ENCODE measurements at places on chromosomes 12 and 14. TPM values are rescaled to one million over a fixed set of nuclear protein-coding genes. Genes with fewer than 3 reads are reported as not detected.

The IFT81 gene
- total RNA-seq, result 7.3 TPM

GRCh38 chr14:96861568-96862310 lies 64.6 kb downstream of the VRK1 start:
- DNase-seq, result no peak

DNA sequence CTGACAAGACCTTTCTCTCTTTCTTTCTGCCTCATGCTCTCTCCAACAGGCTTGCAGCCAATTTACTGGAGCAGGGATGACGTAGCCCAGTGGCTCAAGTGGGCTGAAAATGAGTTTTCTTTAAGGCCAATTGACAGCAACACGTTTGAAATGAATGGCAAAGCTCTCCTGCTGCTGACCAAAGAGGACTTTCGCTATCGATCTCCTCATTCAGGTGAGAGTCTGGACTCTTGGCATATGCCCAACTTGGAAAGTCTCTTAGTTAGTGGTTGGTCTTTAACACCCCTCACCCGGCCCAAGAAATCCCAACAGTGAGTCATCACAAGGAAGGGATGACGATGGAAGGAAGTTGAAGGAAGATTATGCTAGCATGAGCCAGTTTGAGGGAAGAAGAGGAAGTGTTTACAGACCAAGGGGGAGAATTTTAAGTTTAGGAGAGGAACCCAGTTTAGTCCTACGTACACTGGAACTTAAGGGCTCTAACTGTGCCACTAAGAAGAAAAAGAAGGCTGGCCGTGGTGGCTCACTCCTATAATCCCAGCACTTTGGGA lies 189.7 kb downstream of the ETV6 start:
- DNase-seq, result no peak

GRCh38 chr12:122021193-122021821 lies 377 bp upstream of the BCL7A start:
- DNase-seq, result no peak

DNA sequence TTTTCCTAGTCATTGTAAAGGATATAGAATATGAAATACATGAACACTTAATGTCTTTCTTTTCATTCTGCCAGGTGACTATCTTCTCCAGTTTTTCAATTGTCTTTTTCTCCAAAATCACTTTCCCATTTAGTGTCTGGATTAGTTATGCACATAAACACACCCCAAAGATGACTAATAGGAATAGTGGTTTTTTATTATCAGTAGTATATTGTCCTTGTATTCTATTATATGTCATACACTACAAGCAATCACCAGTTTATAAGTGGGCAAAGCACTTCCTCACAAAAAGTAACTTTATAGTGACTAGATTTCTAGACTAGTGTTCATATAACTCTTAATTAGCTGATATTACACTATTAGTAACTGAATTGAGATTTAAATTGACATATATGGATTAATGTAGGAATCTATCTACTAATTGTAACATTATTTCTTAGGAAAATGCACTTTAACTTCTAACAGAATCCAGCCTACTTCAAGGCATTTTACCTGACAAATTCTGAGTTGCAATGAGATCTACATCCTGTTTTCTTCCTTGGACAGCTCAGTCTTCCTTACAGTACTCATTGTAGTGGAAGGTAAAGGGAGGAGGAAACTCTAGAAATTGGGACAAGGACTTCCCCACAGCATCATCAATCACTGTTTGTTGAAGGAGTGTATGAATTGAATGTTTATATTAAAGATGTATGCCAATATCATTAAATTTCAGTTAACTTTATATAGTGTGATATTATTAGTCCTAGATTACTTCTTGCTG lies 186.1 kb upstream of the GARIN2 start:
- no peak for DNase-seq

DNA sequence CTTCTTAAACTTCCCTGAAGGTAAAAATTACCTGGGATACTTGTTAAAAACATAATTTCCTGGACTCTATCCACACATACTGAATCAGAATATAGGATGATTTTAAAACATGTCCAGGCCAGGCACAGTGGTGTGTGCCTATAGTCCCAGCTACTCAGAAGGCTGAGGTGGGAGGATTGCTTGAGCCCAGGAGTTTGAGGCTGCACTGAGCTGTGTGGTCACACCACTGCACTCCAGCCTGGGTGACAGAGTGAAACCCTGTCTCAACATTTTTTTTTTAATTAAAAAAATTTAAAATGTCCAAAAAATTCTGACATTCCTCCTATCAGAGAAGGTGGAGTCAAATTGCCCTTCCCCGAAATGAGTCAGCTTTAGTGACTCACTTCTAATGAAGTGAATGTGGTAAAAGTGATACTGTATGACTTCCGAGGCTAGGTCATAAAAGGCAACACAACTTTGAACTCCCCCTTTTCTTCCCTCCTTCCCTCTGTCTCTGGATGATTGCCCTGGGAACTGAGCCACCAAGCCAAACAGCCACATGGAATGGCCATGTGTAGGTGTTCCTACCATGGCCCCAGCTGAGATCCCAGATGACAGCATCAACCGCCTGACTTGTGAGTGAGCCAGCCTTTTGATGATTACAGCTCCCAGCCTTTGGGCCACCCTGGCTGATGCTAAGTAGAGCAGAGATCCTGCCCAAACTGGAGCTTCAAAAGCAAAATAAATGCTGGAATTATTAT lies 36.3 kb downstream of the LIMA1 start:
- DNase-seq, result peak; percentile 80

GRCh38 chr12:131673888-131674257 lies 37.0 kb upstream of the SFSWAP start:
- DNase-seq, result no peak

DNA sequence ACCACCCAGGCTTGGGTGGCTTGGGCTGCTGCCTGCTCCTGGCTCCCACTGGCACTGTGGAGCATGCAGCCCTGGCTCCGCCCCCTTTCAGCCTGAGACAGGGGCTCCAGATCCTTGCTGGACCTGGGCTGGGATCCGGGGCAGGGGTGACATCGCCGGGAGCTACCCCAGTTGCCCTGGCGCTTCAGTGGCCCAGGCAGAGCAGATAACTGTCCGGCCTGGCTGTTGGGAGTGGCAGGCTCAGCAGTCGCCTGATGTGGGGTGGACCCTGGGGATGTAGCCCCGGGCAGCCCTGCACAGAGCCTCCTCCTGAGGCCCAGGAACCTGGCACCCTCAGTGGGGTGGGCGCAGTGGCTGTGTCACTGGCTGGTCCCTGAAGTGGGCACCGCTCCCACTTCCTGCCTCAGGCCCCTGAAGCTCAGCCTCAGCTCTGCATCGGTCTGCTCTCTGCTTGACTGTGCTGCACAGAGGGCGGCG lies 57.9 kb downstream of the FUT8 start:
- DNase-seq, result peak; percentile 48

DNA sequence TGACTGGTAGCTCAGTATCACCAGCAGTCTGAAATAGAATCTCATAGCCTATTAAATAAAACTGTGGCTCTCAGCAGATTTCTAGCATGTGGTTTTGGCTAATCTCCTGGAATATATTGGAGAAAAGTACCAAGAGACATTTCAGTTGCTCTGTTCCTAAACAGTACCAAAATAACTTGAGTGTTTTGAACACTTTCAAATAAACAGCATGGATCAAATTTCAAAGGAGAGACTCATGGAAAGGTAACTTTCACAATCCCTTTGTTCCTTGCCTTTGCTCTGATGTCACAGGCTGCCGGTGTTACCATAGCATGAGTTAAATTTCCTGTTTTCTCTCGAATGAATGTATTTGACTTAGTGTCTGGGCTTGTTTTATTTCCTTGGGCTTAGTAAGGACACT lies 3.4 kb downstream of the ARG2 start:
- DNase-seq, result no peak

DNA sequence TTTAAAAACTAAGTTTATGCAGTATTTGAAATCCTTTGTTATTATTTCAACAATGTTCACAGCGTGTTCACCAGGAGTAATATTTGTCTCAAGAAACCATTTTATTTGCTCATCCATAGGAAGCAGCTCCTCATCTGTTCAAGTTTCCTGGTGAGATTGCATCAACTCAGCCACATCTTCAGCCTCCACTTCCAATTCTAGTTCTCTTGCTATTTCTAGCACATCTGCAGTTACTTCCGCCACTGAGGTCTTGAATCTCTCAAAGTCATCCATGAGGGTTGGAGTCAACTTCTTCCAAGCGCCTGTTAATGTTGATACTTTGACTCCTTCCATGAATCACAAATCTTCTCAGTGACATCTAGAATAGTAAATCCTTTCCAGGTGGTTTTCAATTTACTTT lies 18.0 kb downstream of the CLEC9A start:
- DNase-seq, result no peak

- DNase-seq, result no peak
Observed at GRCh38 chr12:6871052-6871957, 1.8 kb downstream of the SPSB2 start.
